GM13977 (cell line): ENCODE measurements at places on chromosomes 2 and 18.

DNA sequence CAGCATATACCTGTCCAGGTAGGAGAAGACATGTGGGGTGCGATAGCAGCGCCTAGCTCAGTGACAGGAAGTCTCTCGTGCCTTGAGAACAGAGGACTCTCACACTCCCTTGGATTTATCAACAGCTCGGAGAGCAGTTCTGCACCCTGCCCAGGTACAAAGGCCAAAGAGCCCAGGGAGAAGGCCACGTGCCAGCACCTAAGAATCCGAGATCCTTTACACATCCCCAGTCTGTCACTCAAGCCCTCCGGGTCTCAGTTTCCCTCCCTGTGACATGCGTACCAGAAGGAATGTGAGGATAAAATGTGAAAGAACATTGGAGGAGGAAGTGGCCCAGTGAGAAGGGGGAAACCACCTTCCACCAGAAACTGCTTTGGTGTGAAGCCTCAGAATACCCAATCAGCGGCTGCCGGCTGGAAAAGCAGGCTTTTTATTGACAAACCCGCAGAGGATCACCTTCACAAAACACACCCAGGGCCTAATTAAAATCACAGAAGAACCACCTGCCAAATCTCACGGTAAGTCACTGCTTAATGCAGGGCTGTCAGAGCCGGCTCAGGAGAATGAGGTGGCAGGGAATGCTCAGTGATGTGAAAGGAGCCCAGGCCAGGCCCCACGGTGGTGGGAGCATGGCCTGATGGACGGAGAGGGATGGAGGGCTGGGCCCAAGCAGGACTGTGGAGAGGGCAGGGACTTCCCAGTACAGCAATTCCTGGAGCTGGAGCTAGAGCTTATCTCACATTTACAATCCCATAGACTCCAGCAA lies 66.3 kb downstream of the MYO5B start:
- DNase-seq = no peak

DNA sequence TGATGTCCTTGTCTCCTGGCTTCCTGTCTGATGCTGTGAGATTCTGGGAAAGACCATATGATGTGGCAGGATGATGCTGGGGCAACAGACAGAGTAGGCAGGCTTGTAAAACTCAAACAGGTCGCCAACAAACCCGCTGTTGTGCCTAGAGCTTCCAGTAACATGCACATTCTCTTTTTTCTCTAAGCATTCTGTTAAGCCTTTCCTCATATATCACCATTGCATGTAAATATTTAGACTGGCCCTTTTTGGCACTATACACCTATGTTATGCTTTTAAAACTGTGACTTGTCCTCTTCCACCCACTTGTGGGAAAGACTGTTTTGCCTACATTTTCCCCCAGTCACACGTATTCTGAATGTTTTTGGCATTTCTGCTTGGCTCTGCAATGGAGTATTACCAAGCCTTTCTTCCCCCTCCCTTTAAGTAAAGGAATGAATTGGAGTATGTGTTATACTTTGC lies 250.4 kb upstream of the TANK start:
- DNase-seq = no peak

- DNase-seq = no peak
Observed at GRCh38 chr18:76480913-76481312, 14.1 kb downstream of the ZNF516 start.

DNA sequence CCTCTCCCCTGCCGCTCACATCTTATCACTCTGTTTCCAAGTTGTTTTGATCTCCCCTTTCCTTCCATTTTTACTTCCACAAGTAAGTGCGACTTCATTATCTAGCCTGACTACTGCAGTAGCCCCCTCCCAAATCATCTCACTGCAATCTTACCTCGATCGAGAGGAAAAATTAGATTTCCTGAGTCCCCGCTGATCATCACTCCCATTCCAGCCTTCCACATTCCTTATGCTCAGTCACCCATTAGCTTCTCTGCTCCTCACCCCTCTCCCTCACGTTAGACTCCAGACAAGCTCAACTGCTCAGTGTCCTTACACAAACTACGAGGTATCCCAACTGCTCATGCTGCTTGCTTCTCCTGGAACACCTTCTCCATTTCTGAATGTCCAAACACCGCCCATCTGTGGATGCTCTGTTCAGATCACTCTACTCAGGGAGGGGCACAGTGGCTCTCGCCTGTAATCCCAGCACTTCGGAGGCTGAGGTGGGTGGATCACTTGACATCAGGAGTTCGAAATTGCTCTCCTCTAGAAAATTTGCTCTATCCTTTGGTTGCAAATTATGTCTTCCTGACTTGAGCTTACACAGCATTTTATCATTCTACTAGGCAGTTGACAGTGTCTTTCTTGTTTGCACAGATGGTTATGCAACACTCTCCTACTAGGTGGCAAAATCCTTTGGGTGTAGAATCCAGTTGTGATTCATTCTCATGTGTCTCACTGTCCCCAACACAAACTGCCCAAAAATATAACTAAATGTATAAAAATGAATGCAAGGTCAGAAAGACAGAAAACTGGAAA lies 96.5 kb downstream of the INO80D start:
- no peak for DNase-seq

- DNase-seq = peak; percentile 26
Observed at GRCh38 chr2:17628349-17629261, 88.1 kb downstream of the VSNL1 start.

GRCh38 chr2:134289225-134289624 lies 35.4 kb downstream of the MGAT5 start:
- no peak for DNase-seq

DNA sequence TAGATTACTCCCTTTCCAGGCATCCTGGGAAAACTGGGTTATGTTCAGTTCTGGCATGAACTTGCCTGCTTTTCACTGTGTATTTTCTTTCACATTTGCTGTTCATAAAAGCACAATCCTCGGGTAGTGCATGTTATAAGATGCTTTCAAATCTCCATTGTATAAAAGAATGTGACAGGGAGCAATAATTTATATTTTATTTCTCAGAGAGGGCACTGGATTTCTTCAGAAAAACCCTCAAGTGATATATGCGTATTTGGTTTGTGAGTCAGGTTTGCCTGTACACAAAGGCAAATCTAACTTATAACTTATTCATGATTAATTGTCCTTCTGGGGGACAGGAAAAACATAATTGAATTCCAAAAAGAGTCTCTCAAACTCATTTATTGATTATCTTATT lies 440.7 kb upstream of the MMADHC start:
- no peak for DNase-seq

- DNase-seq = no peak
Observed at GRCh38 chr2:161976295-161976694, 97.7 kb downstream of the DPP4 start.

- DNase-seq = no peak
Observed at GRCh38 chr2:105327690-105328089, 1.8 kb downstream of the TGFBRAP1 start.

GRCh38 chr2:232901736-232902578 lies 31.9 kb downstream of the SNORC start:
- DNase-seq = no peak

DNA sequence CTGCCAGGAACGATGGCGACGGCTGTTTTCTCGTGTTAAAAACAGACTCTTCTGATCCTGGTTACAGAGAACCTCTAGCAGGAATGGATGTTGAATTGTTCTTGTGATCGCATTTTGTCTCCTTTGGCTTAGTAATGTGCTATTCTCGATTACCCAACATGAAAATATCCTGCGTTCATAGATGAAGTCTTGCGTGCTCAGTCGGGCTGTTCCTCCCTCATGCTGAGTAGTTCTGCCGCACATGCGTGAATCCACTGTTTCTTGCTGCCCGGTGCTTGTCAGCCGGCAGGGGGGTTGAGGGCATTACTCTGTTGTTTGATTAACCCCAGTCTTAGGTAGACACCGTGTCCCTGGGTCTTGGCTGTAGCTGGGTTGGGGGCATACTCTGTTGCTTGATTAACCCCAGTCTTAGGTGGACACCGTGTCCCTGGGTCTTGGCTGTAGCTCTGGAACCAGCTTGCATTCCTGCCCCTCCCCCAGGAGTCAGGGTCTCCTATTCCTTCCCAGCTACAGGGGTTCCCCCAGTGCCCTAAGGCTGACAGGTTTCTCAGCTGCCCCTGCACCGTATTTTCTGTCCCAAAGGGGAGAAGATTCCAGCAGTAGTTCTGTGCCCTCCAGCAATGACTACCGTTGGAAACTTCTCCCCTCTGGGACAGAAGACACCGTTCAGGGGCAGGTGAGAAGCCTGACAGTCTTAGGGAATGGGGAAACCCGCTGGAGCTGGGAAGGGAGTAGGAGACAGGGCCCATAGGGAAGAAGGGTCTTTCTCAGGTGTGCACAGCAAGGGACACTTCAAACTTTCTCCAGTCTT lies 22.1 kb upstream of the ASB1 start:
- DNase-seq = no peak

- no peak for DNase-seq
Observed at GRCh38 chr2:128469875-128470274, 151.2 kb upstream of the HS6ST1 start.

GRCh38 chr2:27545348-27546141 lies 37.3 kb upstream of the ZNF512 start:
- DNase-seq = no peak

DNA sequence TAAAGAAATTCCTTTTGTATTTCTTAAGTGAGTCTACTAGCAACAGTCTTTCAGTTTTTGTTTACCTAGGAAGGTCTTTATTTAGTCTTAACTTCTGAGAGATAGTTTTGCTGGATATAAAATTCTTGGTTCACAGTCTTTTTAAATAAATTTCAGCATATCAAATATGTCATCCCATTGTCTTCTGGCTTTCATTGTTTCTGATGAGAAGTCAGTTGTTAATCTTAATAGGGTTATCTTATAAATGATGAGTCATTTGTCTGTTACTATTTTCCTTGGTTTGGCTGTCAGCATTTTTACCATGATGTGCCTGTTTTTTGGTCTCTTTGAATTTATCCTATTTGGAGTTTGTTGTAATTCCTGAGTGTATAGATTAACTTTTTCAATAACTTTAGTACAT lies 129.3 kb downstream of the FAM210A start:
- no peak for DNase-seq

DNA sequence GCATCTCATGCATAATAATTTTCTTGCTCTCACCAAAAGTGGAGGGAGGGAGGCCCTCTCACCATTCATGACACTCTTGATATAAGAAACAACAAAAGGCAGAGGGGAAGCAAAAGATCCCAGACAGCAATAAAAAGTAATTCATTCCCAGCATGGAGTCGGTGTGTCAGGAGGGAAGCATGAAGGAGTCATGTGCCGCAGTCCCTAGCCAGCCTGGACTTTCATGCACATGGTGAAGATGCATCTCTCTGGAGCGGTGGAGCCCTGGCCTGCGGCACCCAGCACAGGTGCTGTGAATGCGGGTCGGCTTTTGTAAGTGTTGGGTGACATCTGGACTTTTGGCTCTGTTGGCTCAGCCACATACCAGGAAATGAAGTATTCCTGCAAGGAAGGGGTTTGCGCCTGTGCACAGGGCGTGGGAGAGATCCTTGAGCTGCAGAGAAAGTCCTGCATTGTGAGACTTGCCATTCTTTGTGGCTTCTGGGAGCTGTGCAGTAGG lies 119.4 kb downstream of the COPS8 start:
- DNase-seq = no peak

DNA sequence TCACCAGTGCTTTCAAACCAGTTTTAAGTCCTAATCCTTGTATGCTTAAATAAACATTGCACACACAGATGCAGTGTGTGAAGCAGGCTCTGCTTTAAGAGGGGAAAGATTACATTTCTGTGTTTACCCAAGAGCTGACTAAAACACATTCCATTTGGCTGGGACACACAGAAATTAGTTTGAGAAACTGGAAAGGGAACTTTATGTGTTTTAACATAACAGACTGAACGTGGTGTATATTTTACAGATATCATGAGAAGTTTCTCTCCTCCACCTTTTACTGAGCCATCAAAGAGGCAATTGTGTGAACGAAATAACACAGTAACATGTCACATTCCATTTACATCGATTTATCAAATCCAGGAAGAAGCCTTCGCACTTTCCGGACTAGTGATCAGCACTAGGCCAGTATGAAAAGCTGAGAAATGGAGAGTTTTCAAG lies 121.8 kb downstream of the MAIP1 start:
- DNase-seq = no peak

GRCh38 chr2:142742371-142743214 lies 134.9 kb upstream of the KYNU start:
- DNase-seq = no peak

GRCh38 chr2:241940329-241940728 lies 70.8 kb downstream of the RTP5 start:
- no peak for DNase-seq
